ENCODE measurements at places on chromosomes 12 and 14.

DNA sequence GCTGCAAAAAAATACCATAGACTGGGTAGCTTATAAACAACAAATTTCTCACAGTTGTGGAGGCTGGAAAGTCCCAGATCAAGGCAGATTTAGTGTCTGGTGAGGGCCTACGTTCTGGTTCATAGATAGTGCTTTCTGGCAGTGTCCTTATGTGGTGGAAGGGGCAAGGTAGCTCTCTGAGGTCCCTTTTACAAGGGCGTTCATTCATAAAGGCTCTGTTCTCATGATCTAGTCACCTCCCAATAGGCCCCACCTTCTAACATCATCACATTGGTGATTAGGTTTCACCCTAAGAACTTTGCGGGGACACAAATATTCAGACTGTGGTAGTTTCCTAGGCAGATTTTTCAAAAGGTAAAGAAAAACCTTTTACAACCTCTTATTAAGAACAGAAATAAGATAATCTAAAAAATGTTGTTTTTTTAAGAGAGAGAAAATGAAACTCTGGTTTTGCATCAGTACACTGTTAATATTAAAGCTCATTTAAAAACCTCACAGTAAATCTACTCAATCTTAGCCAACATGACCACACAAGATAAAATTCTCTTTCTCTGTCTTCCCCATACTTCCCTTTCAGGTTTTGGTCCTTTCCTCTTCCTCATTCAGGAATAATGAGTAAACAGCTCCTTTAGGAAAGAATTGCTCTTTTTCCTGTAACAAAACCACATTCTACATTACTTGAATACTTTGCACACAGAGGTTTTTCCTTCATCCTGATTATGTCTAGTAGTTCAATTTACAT, 117.5 kb downstream of the UNC79 start:
- DNase-seq, result no peak

DNA sequence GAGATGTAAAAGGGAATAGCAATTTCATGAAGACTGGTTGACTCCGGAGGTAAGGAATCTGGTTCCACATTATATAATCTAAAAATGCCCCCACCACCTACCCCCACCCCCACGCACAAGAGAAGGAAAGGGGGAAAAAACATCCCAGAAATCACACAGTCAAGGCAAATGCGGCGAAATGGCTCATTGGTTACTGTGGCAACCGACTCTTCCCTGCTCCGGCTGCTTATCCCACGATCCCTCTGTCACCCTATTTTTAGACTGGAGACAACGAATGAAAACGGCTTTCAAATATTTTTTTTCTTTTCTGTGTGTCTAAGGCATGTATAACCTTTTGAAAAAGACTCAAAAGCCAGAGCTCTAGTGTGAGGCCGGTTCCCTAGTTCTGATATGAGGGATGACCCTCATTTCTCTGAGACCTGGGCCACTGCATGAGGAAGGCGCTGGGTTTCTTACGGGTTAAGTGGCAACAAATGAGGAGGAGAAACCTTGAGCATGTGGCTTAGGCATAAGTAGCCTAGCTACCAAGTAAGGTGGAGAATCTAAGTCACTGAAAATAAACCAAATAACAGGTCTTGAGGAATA, 148.3 kb upstream of the GRIN2B start:
- no peak for DNase-seq

DNA sequence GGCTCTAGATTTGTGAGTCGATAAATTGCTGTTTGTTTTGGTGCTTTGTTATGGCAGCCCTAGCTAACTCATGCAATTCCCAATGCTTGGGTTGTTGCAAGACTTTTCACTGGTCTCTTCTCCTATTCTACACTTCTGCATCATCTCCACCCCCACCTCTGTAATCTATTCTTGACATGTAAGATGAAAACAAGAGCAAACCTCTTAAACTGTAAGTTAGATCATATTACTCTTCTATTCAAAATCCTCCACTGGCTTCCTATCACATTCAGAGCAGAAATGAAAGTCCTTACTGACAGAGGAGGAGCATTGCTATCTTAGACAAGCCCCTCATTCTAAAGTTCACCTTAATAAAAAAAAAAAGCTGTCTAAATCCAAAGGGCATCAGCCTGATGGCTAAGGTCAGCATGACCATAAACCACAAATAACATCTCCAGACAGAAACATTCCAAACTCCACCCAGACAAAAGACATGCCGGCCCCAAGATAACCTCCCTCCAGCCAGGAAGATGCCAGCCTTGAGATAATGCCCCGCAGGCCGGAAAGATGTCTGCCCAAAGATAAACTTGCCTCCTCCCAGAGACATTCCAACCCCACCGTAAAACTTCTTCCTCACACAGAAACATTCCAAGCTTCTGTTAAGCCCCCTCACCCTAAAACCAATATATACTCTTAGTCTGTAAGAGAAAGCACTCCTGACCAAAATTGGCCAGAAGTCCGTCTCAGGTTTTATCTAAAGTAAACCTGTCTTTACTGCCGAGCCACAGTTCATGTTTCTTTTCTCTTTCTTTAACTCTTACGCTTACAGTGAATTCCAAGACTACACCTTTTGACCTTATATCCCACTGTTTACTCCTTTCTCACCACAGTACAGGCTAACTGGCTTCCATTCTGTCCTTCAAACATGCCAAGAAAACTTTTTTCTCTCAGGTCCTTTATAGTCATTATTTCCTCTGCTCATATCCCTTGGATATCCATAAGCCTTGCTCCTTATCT, 308.9 kb downstream of the KCNH5 start:
- DNase-seq, result no peak

DNA sequence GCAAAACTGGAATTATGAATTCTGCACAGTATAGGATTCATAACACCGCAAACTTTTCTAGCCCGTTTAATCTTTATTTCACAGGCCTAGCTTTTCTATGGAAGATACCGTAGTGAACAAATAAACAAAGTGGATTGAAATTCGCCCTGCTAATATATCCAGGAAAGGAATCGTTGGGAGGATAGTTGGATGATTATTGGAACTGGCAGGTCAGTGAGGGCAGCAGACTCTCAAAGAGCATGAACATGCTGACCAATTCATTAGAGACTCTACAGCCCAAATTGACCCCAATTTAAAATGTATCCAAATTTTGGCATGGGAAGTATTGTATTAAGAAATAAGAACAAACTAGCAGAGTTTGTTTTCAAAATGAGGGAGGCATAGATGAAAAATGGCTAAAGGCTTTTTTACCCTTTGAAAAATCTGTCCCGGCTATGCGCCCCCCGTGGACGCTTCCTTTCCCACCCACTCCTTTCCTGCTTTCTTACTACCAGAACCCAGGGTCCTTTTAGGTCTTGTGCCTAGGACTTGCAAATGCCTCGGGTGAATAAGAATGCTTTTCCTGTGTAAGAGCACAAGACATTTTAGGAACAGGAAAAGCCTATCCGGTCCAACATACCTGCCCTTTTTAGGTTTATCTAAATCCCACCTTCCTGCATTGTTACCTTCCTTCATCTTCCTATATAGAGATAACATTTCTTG, 84.6 kb upstream of the PTPRB start:
- DNase-seq, result no peak

- DNase-seq, result no peak
Measured at GRCh38 chr12:72271451-72272090, 599 bp upstream of the TRHDE start.

DNA sequence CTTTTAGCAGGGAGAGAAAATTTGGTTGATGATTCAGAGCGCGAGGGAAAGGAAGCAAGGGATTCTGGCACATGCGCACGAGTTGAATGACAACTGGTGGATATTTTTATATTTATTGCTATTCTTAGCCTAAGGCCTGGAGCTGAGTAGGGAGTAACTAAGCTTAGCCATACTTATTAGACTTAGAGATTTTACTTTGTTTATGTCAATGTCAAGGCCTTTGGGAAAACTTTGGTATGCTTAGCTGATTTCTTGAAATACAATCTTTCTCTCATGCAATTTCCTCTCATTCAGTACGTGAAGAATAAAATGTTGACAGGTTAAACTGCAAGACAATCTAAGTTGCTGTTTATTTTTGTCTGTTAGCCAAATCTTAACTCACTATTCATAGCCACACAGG, 101.1 kb downstream of the CRADD start:
- no peak for DNase-seq

- no peak for DNase-seq
Measured at GRCh38 chr14:39372656-39373055, 59.6 kb downstream of the FBXO33 start.

GRCh38 chr14:63949696-63950095, 96.9 kb downstream of the SYNE2 start:
- no peak for DNase-seq

- no peak for DNase-seq
Measured at GRCh38 chr14:77313371-77313770, 7.3 kb downstream of the POMT2 start.

- DNase-seq, result no peak
Measured at GRCh38 chr14:22213120-22213519, 375.9 kb downstream of the DAD1 start.

- no peak for DNase-seq
Measured at GRCh38 chr12:105548626-105549025, 218.1 kb downstream of the C12orf75 start.

- DNase-seq, result no peak
Measured at GRCh38 chr14:74733221-74733620, 20.3 kb downstream of the FCF1 start.

DNA sequence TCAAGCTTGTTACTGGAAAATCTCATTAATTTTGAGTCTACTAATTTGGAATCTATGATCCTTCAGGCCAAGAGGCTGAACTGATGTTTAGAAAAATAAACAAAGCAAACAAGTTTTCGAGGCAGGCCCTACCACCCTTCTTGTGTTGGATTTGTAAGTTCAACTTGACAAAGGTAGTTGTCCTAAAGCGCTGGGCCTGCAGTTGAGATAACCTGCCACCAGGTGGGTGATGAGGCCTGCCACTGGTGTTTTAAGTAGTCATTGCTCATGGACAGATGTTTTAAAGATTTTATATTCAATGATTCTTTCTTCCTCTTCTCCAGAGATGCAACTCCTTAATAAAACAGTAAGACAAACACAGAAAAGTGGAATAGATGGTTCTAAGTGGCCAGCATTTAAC, 19.4 kb downstream of the ACVRL1 start:
- peak; percentile 29 for DNase-seq

GRCh38 chr14:21258005-21258888, 11.0 kb downstream of the HNRNPC start:
- DNase-seq, result no peak

- DNase-seq, result no peak
Measured at GRCh38 chr12:124740691-124741137, 123.0 kb downstream of the SCARB1 start.

DNA sequence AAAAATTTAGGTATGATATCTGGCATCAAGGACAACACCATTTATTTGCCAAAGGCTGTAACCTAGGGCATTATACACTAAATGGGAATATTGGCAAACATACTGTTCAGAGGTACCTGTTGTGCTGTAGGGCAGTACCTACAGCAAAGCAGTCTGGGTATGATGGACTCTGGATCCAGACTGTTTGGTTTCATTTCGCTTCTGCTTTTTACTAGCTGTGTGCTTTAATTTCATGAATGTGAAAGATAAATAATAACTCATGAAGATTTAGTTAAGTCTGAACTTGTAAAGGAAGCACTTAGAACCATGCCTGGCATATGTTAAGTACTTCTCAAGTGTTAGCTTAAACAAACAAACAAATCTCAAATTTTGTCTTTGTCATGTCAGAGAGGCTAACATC, 17.7 kb upstream of the SLC38A2 start:
- DNase-seq, result no peak

DNA sequence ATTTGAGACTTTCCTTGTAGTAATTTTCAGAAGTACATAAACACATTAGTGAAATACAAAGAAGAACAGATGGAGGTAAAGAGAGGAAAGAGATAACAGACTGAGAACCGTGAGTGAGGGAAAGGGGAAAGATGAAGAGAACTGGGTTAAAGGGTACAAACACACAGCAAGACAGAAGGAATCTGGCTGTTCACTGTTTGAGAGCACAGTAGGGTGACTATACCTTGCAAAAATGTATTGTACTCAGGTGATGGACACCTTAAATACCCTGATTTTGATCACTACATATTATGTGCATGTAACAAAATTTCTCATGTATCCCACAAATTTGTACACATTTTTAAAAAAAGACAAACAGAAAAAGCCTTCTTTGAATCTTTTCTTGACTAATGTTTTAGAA, 2.7 kb upstream of the TRHDE start:
- DNase-seq, result no peak

DNA sequence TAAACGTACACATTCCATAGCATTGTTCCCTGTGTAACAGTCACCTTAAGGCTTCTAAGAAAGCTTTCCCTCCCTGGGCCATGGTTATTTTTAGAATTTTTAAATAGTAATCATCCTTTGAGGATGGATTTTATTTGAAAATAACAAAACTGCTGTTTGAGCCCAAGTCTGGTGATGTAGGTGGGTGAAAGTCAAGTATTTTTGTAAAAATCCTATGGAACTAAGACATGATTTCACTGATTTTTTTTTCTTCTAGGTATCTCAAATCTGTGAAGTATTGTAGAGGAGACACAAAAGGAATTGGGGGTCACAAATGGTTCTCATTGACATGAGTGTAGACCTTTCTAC, 1.4 kb downstream of the ISCU start:
- no peak for DNase-seq

- DNase-seq, result no peak
Measured at GRCh38 chr12:27013611-27014084, 536 bp downstream of the TM7SF3 start.

DNA sequence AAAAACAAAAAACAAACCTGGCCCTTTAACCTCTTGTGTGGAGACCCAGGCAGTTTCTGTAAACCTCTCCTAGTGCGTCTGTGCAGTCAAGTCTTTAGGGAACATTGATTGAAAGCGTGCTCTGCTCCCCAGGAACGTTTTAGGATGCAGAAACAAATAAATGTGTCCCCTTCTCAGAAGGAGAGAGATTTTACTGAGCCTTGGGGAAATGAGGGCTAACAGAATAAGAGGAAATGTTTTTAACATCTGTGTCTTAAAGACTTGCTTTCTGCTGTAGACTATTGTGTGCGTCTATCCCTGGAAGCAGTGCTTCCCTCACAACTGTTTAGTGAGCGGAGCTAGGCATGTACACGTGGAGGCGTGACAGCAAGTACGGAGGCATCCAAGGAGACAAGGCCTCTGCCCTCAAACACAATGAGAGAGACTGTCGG, 54.3 kb downstream of the TECPR2 start:
- DNase-seq, result no peak

GRCh38 chr14:64720131-64720576, 15.9 kb downstream of the PLEKHG3 start:
- no peak for DNase-seq

DNA sequence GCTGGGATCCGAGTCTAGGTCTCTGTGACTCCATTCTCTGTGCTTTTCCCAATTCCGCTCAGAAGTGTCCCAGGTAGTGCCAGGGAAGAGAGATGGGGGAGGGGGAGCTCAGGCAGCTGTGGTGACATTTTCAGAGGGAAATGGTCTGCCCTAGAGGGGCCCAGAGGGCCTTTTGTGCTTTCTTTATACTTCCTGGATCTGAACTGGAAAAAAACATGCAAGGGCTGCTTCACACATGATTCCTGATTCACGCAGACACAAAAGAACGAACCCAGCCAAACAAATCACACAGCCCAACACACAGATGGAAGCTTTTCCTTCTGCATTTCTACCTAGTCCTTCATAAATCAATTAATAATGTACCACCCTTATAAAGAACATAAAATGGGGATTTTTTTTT, 26.5 kb downstream of the GPR68 start:
- DNase-seq, result no peak
